ENCODE measurements at places on chromosomes 7 and 10.

- DNase-seq: no peak
These were observed 11.5 kb upstream of the GPER1 start for GRCh38 chr7:1076184-1077072.

- no peak for DNase-seq
These were observed 15.9 kb downstream of the NT5C2 start for GRCh38 chr10:103177123-103177522.

GRCh38 chr7:94514140-94514889, 4.7 kb downstream of the CASD1 start:
- DNase-seq: no peak

DNA sequence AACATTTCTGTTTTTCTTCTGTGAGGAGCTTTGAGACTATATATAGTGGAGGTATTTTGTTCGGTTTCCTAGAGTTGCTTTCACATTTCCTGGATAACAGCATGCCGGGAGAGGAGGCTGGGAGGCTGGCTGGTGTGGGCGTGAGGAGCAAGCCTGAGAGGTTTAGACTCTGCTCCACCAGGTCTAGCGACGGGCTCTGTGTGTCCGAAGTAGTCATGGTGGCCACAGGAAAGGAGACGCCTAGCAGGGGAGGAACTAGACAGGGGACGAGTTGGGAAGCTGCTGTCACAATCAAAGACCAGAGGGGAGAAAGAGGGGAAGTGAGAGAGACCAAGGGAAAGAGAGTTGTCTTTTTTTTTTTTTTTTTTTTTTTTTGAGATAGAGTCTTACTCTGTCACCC, 19.6 kb downstream of the PTPRE start:
- no peak for DNase-seq

GRCh38 chr10:70494966-70495365, 16.4 kb downstream of the PALD1 start:
- no peak for DNase-seq

- no peak for DNase-seq
These were observed 633.5 kb upstream of the GALNT17 start for GRCh38 chr7:70498232-70498992.

GRCh38 chr7:74599244-74599643, 58.3 kb upstream of the GTF2I start:
- DNase-seq: no peak

DNA sequence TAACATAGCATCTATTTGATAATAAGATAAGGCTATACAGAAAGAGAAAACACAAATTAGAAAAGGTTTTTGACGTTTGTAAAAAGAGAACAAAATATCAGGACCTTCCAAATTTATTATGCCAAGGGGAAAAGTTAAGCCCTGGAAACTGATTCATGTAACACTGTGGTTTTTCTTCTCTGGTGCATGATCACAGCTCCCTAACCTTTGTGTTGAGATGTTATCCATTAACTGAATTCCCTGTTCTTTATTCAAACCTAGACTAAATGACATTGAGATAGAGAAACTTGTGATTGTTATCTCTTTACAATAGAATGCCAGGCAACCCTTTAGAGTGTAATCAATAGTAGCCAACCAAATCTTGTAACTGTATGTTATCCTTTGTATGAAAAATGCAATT, 141.5 kb upstream of the NRG3 start:
- no peak for DNase-seq

DNA sequence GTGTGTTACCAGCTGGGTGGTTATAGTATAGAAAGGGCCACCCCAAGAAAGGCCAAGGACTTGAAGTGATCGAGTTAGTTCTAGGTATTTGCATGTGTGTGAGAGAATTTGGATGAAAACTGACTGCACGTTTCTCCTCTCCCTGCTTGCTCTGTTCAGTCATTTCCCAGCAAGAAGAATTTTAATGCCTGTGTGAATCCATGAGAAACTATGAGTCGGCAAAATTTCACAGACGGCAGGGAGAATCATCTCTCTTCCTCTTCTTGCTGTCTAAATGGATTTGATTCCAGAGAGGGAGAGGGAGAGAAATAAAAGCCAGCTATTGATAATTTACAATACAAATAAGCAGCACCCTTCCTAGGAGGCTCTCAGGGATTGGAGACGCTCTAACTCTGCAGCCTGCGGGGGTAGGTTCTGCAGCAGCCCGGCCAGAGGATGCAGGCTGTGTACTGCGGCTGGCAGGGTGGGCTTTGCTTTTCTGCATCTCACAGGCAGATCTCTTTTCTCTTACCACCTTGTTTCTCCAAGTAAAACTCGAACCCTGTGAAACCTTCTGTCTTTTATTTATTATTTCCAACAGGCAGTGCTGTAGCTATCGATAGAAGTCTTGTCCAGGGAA, 183.6 kb downstream of the TCF7L2 start:
- no peak for DNase-seq

DNA sequence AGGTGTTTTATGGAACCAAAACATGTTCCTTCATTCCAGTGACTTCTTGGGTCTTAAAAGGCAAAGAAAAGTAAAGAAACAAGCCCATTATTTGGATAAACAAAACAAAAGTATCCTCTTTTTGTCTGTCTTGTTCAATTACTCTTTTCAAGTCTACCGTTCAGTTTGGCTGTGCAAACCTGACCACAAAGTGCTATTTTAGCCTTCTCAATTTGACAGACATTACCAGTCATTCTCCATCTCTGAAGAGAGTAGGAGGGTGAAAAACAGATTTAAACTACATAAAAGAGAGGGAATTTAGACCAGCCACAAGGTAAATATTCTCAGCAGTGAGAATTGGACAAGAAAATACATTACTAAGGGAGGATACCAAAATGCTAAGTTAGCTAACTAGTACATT, 145.2 kb downstream of the GRM3 start:
- no peak for DNase-seq

DNA sequence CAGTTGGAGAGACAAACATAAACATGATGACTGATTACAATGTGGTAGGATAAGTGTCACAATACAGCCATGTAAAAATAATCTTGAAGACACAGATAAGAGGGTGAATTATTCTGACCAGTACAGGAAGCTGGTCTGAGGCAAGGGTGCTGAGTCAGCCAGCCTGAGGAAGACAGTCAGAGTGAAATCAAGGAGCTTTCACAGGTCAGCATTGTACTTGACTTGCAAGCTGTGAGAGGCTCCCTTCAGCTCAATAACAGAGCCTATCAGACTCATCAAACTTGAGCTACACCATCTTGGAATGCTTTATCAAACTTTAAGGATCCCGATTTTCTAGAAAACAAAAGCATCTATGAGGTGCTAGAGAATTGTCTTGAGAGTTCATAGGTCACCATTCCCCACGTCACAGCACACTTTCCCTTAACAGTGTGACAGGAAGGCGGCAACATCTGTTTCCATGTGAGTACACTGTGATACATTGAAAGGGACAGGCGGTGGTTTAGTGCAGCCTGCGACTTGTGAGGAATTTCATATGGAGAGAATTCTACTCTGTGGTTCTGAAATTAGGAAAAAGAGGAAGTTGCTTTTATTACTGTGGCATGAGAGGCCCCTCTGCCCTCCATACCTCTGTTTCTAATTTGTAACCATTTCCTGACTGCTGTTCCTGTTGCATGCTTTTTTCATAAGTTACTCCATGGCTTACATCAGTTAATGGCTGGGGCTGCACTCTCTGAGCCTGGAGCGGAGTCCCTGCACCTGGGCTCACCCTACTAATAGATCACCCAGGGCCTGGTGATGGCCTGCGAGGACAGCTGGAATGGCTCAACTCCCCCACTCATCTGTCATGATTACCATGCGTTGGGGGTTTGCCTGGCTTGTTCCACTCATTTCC, 417.1 kb downstream of the SUGCT start:
- no peak for DNase-seq

DNA sequence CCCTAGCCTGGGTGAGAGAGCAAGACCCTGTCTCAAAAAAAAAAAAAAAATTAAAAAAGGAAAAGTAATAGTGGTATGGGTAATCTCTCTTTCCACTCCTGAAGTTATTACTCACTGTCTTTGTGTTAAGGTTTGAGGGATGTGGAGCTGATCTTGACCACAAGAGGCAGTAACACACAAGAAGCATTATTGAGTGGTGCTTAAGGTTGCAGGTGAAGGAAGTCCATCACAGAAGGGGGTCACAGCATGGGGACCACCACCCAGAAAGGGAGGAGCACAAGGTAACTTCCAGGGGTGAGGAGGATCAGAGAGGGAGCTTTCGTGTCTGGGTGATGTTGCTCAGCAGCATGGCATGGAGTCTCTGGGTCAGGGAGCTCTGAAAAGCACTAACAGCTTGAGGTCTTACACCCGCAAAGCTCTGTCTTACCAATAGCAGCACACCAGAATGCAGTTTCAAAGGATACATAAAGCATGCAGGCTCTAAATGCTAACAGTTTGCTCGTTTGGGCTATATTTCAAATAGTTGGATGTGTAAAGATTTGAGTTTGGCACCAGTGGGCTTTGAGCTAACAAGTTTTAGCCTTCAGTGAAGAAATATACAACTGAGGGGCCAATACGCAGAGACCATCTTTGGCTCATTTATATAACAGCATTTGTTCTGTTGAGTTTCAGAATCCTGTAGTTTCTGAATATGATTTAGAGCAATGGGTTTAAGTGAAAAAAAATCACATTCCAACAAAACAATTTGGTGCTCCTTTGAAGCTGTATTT, 100.4 kb upstream of the DNAJC1 start:
- no peak for DNase-seq

DNA sequence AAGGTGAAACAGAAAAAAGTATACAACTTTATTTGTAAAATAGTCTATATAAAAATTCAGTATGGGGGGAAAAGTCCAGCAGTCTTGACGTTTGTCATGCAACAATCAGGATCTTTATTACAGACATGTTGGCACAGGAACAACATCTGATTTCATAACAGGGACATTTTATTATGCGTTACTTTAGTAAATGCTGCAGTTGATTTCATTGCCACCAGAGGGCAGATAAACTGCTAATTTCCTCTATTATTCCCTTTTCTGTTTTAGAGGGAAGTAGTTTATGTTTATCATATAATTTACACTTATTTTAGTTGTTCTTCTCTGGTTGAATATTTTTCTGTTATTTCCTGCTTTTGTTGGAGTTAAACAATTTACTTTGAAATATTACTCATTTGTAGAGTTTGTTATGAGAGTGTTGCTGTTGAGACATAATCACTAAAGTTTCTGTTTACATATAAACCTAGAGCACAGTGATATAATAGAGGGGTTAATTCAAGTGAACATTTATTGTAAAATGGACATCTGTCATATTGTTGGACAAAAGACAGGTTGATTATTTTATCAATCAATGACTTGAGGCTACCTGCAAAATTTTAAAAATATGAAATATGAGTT, 3.3 kb downstream of the PLXDC2 start:
- no peak for DNase-seq

DNA sequence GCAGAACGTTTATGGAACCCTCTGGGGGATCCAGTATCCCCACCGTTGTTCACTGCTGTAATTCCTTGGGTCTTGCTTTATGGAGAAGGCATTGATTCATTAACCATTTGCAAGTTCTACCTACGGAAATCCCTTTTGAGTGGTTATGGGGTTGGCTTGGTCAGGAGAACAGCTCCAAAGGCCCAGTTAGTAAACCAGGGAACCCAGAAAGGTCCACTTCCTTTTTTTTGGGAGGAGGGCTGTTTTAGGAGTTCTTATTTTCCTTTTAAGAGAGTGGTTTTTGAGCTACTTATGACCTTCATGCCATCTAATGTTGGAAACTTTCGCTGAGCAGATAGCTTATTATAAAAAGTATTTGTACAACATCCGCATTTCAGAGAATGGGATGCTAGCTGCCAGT, 1.3 kb downstream of the POR start:
- DNase-seq: no peak

DNA sequence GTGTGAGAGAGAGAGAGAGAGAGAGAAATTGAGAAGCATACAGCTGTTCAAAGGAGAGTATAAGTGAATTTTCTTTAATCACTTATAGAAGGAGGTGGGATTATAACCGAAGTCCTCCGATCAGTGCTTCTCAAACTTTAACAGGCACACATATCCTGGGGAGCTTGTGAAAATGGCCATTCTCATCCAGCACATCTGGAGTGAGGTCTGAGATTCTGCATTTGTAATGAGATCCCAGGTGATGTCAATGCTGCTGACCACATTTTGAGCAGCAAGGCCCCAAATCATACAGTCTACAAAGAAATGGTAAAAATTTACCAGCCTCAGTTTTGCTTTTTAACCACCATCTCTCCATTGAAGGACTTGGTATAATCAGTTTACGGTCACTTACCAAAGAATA, 219.0 kb downstream of the PTEN start:
- DNase-seq: no peak

- no peak for DNase-seq
These were observed 68.7 kb downstream of the CYCS start for GRCh38 chr7:25056368-25056767.

DNA sequence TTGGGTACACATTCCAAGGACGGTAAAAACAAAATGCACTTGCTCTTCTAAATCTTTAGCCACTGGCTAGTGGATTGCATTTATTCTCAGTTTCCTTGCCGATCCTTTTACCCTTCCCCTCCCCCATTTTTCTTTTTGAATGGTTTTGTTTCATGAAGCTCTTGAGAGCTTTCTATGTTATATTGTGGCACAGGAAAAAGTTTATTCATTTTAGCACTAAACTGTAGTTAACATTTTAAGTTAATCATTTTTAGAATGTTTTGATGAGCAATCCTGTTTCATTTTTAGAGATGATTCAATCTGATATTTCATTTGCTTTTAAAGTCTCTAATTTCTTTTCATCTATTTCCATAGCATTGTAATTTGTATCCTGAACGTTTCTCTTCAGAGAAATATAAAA, 24.0 kb downstream of the ZEB1 start:
- DNase-seq: no peak

DNA sequence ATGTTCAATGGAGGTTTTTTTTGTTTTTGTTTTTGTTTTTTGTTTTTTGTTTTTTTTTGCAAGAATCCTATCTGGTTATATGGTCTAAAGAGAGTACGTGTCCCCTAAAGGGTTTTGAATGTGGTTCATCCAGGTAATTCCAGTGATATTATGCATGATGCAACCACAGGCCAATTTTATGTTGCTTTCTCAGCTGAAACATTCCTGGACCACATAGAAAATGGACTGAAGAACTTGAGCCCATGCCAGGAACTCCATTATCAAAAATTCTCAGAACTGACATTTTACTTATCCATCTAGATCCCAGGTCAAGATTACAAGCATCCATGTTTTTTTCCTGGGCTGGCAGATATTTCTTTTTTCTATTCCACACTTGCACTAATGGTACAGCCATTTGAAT, 11.5 kb upstream of the MINDY3 start:
- DNase-seq: no peak

DNA sequence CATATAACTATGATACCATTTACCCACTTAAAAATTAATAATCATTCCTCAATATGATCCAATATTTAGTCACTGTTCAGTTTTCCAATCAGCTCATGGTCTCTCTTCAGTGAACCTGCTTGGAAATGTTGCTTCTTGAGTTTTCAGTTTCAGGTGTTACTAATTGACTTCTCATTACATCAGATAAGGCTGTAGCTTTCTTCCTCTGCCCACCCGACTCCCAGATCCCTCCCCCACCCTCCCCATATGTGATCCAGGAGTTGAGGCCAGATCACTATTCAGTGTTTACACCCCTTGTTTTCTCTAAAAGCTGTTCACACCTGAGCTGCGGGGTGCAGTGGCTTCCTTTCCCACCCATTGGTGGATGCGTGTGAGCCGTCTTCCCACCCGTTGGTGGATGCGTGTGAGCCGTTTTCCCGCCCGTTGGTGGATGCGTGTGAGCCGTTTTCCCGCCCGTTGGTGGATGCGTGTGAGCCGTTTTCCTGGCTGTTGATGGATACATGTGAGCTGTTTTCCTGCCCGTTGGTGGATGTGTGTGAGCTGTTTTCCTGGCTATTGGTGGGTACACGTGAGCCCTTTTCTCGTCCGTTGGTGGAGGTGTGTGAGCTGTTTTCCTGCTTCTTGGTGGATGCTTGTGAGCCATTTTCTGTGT, 3.2 kb upstream of the MTG1 start:
- peak; percentile 61 for DNase-seq

GRCh38 chr10:120548210-120548609, 91.2 kb downstream of the PLPP4 start:
- no peak for DNase-seq
